ENCODE measurements at places on chromosomes 5 and 9. TPM values are rescaled to one million over a fixed set of nuclear protein-coding genes. Genes with fewer than 3 reads are reported as not detected.

GRCh38 chr5:158765407-158765806, 334.3 kb downstream of the EBF1 start:
- H3K4me3 ChIP-seq, result no peak overlapping the region
- DNase-seq, result no peak
- H3K27ac ChIP-seq, result no peak overlapping the region
- H3K36me3 ChIP-seq, result no peaks in the 10 kb centered on the region
- H3K27me3 ChIP-seq, result no peaks in the 10 kb centered on the region
- H3K4me1 ChIP-seq, result no peaks in the 10 kb centered on the region

DNA sequence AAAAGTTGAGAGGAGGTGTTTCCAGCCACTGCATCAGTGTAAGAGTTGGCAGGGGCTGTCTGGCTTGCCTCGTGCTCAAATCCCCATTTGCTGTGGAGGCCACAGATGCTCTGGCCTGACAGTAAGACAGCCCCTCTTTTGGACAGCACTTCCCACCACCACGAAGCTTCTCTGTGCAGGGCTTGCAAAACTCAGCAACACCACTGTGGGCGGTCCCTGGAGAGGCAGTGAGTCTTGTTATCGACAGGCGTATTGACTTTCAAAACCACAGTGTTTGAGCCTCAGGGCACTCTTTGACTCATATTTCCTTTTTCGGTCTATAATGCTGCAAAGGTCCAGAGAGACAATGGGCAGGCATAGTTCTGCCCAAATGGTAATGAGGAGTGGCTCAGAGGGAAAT, 539.5 kb downstream of the EBF1 start:
- no peak for DNase-seq
- H3K27me3 ChIP-seq, result no peaks in the 10 kb centered on the region
- no peaks in the 10 kb centered on the region for H3K36me3 ChIP-seq
- H3K27ac ChIP-seq, result no peak overlapping the region

SNX30 gene
- 15.2 TPM for total RNA-seq

DNA sequence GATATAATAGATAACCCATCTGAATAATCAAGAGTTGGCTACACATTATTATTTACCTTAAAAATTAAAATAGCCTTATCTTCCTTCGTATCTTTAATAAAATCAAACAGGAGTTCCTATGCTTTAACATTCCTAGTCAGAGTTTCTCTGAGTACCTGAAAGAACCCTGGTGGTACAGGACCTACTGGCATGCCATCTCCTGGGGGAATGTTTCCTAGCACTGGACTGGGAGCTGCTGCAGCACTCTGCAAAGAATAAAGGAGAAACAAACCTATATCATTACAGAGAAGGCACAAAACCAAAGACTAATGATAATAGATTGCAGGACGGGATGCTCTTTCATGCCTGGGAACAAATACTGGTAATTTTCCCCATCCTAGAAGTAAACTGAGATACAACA, 119.5 kb upstream of the ACOT12 start:
- H3K27ac ChIP-seq, result no peak overlapping the region
- DNase-seq, result no peak
- no peaks in the 10 kb centered on the region for H3K36me3 ChIP-seq

IL33 gene
- 0.97 TPM for total RNA-seq

- DNase-seq, result no peak
- H3K4me1 ChIP-seq, result peaks cover 31% of the 10 kb centered on the region
- peak overlapping the region; percentile 12 for H3K4me3 ChIP-seq
Measured at GRCh38 chr5:93790401-93790800, 49.0 kb upstream of the POU5F2 start.

DNA sequence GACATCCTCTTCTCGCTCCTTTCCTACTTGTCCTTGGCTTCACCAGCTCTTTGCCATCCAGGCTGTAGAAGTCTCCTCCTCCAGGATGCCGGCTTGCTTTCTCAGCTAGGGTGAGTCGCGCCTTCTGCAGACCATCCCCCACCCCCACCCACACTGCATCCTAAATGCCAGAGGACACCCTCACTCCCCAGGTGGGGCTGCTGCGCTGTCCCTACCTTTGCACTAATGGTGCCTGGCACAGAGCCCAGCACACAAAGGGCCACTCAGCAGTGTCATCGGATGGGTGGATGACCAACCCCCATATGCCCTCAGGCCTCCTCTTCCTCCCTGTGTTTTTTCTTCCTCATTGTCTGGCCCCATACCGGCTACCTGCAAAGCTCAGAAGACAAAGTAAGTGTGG, 14.8 kb downstream of the IL9 start:
- DNase-seq, result no peak
- H3K4me3 ChIP-seq, result no peak overlapping the region
- no peak overlapping the region for H3K27ac ChIP-seq
- H3K4me1 ChIP-seq, result peaks cover 17% of the 10 kb centered on the region
- H3K36me3 ChIP-seq, result no peaks in the 10 kb centered on the region

- H3K4me1 ChIP-seq, result no peaks in the 10 kb centered on the region
- peak overlapping the region; percentile 77 for H3K4me3 ChIP-seq
- peak overlapping the region; percentile 79 for H3K27ac ChIP-seq
- no peaks in the 10 kb centered on the region for H3K36me3 ChIP-seq
- H3K27me3 ChIP-seq, result no peaks in the 10 kb centered on the region
Measured at GRCh38 chr5:138610918-138611677, 35.9 kb upstream of the HSPA9 start.

DNA sequence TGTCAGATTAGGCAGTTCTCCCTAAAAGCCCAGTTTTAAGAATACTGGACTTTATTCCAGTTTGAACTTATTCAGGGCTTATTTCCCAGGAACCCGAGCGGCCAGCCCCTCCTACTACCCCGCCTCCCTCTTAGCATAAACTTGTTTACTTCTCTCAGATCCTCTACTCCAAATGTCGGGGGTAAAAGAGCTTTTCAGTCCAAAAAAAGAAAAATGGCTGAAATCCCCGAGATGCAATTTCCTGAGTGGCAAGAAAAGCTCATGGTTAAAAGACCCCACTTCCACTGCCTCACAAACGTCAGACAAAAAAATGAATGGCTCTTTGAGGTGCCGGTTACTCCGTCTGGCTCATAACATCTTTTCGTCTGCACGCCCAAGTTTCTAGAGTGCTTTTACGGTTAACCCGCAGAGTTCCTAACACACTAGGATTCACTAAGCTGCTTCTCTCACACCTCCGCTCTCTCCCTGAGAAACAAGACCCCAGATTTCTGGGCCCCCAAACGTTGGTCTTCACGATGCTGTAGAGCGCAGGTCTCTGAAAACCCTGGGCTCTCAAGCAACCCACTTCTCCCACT, 402 bp downstream of the BRD8 start:
- peak overlapping the region; percentile 98 for H3K4me3 ChIP-seq
- peaks cover 58% of the 10 kb centered on the region for H3K36me3 ChIP-seq
- no peaks in the 10 kb centered on the region for H3K27me3 ChIP-seq
- peak overlapping the region; percentile 96 for H3K27ac ChIP-seq

DNA sequence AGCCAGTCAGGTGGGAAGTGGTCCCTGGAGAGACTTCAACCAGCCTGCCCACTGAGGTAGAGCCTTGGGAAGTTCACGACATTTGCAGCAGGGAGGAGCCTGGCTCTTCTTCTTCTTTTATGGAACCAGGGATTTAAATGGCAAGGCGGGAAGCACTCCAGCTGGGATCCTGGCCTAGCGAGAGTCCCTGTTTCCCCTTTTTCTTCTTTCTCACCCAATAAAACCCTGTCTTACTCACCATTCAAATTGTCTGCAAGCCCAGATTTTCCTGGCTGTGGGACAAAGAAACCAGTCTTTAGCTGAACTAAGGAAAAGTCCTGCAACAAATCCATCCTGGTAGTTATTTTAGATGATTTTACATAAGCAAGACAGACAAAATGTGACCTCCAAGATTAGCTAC, 503.7 kb downstream of the CDH10 start:
- H3K27ac ChIP-seq, result no peak overlapping the region
- H3K27me3 ChIP-seq, result no peaks in the 10 kb centered on the region
- no peaks in the 10 kb centered on the region for H3K36me3 ChIP-seq
- no peaks in the 10 kb centered on the region for H3K4me1 ChIP-seq

DNA sequence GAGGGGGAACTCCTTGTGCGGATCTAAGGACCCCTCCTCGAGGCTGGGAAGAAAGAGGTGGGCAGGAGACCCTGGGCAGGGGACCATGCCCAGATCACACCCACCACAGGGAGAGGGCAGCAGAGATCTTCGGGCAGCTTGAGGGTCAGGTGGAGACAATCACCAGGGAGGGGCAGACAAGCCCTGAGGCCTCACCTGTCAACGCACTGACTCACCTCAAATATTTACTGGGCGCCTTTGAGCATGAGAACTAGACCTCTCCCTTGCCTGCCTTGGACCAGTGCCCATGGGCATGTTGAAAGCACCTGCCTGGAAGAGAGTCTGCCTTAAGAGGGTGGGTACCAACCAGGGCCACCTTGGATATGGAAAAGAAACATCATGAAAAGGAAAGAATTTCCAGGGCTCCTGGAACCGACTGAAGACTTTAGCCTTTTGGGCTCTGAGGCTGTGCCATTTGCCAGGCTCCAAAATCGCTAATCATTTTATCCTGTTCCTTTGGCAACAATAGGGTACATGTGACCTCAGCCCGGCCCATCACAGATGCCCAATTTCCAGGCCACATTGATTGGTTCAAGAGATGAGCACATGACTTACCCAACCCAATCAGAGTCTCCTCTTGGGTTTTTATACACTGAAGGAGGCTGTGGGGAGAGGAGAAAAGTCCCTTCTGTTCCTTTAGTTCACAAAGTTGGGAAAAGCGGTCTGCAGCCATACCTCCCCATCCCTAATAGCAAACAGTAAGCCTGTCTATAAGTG, 10.4 kb upstream of the SPINK4 start:
- no peaks in the 10 kb centered on the region for H3K4me1 ChIP-seq
- H3K27ac ChIP-seq, result no peak overlapping the region
- no peak overlapping the region for H3K4me3 ChIP-seq

DNA sequence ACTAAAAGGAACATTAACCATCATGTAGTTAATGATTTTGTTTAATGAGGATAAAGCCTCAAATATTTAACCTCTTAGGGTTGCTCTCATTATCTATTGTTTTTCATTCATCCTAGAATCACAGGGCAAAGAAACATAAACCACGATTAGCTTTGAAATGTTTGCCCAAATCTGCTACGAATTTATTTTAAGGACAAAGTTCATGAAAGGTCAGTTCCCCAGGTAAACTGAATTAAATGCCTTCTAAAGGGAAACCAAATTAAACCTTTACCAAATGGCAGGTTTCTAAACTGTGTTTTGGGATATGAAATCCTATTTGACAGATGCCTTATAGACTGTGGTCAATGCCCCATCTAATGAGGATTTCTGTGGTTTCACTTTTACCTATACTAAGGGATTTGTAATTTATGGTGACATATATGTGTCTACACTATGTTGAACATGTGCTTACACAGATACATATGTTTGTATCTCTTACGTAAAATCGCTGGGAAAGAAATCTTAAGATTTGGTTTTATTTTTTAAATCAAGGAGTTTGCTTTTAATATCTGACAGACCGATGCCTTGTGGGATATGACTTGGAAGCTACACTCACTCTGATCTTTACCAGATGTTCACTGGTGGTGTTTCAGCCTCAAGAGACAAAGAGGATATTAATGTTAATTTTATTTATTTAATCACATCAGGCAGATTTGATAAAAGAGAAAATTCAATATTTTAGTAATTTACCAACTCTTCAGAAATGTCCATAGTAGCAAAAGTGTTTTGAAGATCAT, 188.4 kb downstream of the GLIS3 start:
- H3K27ac ChIP-seq, result no peak overlapping the region
- H3K27me3 ChIP-seq, result no peaks in the 10 kb centered on the region
- H3K4me3 ChIP-seq, result no peak overlapping the region

- no peaks in the 10 kb centered on the region for H3K27me3 ChIP-seq
- H3K4me3 ChIP-seq, result no peak overlapping the region
- no peaks in the 10 kb centered on the region for H3K36me3 ChIP-seq
- H3K4me1 ChIP-seq, result no peaks in the 10 kb centered on the region
Measured at GRCh38 chr5:103389357-103389756, 130.8 kb downstream of the MACIR start.

- peak; percentile 56 for DNase-seq
- peaks cover 16% of the 10 kb centered on the region for H3K4me1 ChIP-seq
- H3K27ac ChIP-seq, result no peak overlapping the region
- H3K27me3 ChIP-seq, result no peaks in the 10 kb centered on the region
- no peaks in the 10 kb centered on the region for H3K36me3 ChIP-seq
- no peak overlapping the region for H3K4me3 ChIP-seq
Measured at GRCh38 chr5:74085782-74086181, 459.8 kb downstream of the ARHGEF28 start.

DNA sequence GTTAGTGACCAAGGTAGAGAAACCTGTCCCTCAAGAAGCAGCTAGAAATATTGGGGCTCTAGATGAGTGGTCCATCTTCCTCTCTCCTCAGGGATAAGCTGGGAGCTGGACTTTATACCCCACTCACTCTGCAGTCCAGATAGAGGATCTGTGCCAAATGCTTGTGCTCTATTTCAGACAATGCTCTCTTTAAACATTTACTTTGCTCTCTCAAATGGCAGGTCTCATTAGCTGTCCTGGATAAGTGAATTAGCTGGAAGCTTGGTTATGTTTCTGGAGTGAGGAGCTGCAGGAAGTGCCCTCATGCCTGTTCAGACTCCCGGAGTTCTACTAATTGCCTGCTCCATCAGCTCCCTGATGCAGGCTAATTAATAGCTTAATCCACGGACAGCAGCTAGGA, 151.1 kb upstream of the CCDC152 start:
- H3K27me3 ChIP-seq, result no peaks in the 10 kb centered on the region
- no peaks in the 10 kb centered on the region for H3K36me3 ChIP-seq
- H3K4me3 ChIP-seq, result no peak overlapping the region
- H3K27ac ChIP-seq, result no peak overlapping the region
- H3K4me1 ChIP-seq, result no peaks in the 10 kb centered on the region
- DNase-seq, result no peak

All from endodermal cell (in vitro differentiated cells).